ENCODE measurements at places on chromosomes 4 and X.

- peak; percentile 65 for DNase-seq
Measured at GRCh38 chr4:67087897-67088296, 457.4 kb downstream of the CENPC start.

DNA sequence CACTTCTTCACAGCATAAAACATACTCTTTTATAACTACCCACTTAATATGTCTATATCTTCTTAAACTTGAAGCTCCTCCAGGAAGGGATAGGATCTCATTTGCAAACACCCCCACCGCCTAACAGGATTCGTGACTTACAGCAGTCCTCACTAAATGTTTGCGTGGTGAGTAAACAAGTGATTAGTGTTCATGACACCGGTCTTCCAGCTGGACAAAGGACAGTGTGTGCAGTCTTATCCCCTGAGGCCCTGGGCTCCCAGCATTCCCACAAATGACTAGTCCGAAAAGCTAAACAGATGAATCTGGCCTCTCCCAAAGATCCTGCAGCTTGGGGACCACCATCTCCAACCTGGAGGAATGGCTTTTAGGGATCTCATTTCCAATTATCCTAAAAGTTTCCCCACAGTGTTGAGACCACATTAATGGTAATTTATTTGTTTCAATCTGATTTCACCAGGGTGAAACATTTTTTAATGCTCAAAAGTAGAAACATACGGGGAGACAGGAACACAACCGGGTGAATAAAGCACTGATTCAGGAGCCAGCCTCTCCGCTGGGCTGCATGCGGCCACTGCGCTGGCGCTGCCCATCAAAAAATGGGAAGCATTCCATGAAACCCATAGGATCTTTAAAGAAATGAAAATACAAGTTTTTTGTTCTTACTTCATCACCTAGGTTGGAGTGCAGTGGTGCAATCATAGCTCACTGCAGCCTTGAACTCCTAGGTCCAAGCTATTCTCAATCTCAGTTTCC, 69.2 kb downstream of the HADH start:
- DNase-seq, result no peak

DNA sequence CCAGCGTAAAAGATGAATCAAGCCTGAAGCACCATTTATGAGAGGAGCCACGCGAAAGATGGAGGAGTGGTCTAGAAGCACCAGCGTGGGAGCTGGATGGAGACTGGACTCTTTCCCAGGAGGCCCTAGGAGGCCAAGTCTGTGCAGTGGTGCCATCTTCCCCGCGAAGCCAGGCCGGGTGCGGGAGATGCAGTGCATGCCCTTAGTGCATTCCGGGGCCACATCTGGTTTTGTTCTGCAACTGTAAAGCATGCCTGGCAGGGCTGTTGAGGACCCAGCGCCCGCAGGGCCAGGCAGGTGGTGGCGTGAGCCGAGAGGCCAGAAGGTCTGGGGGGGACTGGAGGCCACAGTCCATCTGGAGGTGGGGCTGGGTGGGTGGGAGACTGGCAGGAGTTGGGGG, 78.6 kb upstream of the ADRA2C start:
- DNase-seq, result no peak

DNA sequence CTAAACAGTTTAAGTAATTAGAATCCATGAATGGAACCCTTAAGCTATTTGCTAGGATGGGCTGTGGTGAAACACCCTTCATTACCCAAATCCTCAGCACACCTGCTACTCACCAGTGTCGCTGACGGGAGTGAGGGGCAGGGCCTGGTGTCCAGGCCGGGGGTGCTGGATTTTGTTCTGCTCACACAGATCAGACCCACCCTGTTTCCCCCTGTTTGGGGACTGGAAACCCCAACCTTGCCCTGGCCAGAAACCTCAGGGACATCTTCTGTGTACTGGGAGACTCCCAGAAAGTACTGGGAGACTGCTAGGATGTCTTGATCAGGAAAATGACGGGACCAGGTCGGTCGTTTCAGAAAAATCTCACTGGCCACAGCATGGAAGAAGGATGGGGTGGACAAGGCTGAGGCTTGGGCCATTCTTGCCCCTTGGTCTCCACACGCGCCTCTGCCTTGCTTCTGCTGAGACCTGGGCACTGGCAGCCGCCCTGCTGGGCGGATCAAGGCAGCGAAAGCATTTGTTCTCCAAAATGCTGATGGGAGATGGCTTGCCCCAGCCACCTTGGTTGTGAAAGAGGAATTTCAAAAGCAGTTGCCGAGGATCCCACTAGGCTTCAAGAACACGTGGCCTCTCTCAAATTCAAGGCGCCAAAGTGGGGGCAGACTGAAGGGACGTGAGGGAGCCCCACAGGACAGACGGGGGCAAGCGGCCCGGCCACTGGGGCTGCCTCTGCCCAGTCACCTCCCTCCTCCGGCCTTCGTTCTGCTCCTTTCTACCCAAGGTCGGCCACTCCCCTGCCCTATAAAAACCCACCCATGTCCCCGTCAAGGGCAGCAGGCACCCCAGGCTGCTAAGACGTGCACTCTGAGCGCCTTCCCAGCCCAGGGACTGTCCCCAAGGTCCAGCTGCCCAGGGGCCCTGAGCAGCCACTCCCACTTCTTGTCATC, 23.5 kb upstream of the PDE6B start:
- no peak for DNase-seq

- DNase-seq, result no peak
Measured at GRCh38 chr4:830601-831482, 4.9 kb upstream of the CPLX1 start.

- DNase-seq, result no peak
Measured at GRCh38 chrX:3576886-3577501, 136.5 kb downstream of the PRKX start.

GRCh38 chr4:16150716-16151115, 66.9 kb upstream of the PROM1 start:
- DNase-seq, result no peak

- no peak for DNase-seq
Measured at GRCh38 chrX:10174810-10175209, 18.0 kb downstream of the CLCN4 start.

DNA sequence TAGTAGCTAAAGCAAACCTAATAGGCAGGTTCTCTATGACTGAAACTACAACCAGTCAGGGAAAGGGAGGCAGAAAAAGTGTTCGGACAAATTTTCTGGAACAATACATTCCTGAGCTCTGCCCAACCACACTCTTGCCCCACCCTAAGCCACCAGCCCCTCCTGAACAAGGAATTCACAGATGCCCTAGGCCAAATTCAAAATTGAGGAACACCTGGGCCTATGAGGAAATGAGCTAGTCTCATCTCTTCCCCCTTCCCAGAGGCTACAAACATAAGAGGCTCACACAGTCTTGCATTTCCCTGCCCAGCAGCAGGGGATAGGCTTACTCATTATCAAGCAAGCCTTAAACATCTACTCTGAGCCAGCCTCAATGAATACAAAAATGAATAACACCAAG, 284.7 kb downstream of the ZNF674 start:
- no peak for DNase-seq

DNA sequence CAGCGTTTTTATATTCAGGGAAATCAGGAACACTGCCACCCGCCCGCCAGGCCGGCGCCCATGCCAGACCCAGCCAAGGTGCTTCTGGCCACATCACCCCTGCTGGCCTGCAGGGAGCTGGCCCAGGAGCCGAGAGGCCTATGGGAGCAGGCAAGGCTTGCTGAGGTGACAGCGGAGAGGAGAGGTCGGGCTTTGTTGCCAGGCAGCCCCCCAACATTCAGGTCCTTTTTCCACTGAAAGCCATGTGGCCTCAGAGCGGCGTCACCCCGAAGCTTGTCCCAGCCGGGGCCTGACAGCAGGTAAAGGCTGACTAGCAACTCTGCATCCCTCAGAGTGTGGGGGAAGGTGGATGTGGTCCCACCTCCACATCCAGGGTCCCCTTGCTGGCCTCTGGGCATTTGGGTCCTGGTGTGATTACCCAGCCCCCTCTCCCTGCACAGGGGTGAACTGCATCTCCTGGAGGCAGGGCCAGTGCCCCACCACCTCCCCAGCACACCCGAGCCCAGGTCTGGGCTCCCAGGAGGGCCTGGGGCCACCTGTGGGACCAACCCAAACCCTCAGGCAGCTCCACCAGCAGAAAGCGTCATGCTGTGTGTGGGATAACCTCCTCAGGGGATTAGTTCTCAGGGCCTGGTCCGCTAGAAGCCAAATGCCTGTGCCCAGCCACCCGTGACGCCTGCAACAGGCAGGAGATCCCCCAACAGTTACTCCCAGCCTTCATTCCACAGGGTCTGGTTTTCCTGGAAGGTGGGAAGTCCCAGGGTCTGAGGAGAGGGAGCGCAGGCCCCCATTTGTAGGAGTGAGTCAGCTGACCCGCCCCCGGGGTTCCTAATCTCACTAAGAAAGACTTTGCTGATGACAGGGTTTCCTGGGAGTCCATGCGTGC, at the start of gene PDE6B:
Gene PDE6B, plus strand, starts transcription at position 869 of the 886 bp plus-strand sequence. CDS start 54 bp downstream, outside the sequence.
- DNase-seq, result no peak

GRCh38 chr4:42570221-42570620, 86.7 kb downstream of the ATP8A1 start:
- no peak for DNase-seq

DNA sequence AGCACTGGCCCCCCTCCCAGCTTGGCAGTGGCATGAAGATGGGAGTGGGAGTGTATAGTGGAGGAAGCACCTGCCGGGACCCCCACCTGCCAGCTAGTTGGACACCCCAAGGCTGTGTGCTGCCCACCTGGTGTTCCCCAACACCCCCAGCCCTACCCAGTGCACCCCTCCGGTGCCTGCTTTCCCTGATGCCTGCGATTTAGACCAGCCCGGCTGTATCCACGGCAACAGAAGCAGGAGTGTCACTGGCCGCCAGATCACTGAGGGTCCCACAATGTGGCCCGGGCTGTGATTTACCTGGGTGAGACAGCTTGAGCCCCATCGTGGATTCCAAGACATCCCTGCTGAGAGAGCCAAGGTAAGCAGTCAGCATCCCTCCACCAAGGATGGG, 533 bp downstream of the GPR173 start:
- DNase-seq, result no peak

GRCh38 chrX:20237864-20238263, 28.8 kb downstream of the RPS6KA3 start:
- no peak for DNase-seq

DNA sequence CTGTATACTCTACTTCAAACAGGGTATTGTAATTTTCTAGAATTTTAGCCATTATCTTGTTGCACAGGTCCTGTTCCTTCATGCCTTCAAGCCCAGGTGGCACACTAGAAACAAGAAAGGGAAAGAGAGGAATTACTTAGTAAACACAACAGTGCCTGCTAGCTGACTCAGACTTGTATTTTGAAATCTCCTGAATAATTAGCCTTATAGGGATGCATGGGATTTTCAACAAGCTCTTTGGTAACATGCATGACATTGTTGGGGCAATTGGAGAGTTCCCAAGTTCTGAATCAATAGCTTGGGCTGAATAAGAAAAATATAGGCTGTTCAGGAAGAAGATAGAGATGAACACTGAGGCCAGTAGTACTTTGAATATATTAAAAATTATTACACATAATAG, 118.8 kb downstream of the FAM13A start:
- DNase-seq, result no peak

GRCh38 chr4:108690738-108691137, 40.3 kb downstream of the OSTC start:
- no peak for DNase-seq

GRCh38 chr4:76017056-76017686, 6.1 kb downstream of the CXCL10 start:
- DNase-seq, result no peak

GRCh38 chrX:115948018-115948923, 222.3 kb upstream of the AGTR2 start:
- DNase-seq, result no peak

DNA sequence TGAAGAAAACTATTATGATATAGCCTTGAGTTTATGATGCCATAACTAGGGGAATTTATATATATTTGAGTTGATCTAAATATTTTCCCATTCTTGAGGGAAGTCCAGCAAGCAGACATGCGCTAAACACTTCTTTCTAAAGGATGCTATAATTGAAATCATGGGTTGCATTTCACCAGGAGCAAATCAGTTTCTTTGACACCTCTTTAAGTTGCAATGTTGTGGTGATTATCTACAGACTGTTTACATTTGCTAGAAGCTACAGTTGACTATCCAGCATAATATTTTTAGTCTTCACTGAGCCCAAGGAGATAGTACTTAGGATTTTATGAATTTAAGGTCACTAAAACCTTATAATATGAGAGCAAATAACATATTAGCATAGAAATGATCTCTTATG, 43.9 kb downstream of the ANAPC4 start:
- DNase-seq, result no peak

DNA sequence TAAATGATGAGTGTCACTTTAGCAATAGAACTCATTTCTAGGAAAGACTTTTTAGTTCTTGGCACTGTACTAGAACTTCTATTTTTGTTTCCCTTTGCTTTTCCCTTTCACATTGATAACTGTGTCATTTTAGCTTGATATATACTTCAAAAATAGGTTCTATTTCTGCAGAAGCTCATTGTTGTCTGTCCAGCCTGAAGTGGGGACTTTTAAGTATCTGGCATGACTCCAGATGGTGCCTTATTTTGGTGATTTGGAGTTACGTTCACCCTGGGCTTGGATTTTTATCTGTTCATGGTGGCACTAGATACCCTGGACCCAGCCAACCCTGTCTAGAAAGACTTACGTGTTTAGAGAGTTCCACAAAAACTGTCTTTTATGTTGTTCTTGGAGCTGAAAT, 3.4 kb downstream of the ABHD18 start:
- no peak for DNase-seq

DNA sequence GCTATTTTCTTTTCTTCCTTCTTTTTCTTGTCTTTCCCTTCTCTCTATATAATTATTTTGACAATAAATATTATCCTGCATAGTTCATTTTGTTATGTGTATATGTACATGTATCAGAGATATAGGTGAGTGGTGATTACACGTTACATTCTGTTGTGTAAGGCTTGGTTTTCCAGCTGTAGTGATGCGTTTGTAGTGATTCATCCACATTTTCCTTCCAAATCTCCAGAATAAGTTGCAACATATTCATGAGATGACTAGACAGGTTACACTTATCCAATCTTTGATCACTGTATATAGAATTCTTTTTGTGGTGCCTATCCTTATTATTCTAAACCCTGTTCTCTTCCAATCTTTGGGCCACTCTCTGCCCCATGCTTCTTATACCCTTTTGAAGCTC, 540.2 kb downstream of the GBA3 start:
- DNase-seq, result no peak

DNA sequence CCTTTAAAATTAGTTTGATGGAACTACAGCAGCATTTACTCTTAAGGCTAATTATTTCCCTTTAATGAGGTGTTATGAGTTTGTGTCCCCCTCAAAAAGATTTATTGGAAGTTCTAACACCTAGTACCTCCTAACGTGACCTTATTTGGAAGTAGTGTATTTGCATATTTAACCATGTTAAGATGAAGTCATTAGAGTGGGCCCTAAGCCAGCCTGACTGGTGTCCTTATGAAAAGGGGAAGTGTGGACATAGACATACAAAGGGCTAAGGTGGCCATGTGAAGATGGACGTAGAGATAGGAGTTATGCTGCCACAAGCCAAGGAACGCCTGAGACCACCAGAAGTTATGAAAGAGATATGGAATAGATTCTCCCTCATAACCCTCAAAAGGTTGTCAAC, 985.4 kb upstream of the INTU start:
- DNase-seq, result no peak

DNA sequence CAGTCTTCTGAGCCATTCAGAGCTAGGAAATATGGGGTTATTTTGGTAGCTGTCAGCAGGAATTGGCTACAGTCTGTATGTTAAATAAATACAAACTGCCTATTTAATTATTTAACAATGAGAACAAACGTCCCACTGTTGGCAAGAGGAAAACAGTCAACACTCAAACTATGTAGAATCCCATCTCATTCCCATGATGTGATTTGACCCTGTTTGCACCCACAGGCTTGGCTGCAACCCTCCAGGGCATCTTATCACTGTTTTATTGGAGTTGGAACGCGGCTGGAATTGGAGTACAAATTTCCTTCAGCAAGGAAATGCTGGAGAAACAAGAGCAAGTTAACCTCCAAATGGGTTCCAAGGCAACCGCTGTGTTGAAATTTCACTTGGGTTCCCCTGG, 124.0 kb downstream of the KIT start:
- no peak for DNase-seq

Measured in activated CD4-positive, alpha-beta T cell treated with anti-CD3 and anti-CD28 coated beads for 48 hours (primary cell).